ENCODE measurements at places on chromosomes 2 and 18.

DNA sequence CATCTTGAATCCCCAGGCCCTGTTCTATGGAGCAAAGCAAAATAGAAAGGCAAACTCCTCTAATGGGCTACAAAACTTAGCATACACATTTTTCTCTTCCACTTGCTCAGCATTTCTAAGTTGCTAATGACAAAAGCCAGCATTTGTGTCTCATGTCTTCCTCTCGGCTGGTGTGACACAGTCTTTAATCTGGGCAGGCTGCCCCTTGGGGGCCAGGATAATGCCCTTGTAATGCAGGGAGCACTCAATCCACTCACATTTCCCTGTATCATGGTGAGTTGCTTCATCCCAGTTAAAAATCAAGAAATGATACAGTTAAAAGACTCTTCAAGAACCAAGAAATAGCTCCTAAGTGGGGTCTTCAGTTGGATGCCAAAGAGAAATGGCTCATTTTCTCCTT, 109.1 kb upstream of the FBXO11 start:
- no peak for DNase-seq

DNA sequence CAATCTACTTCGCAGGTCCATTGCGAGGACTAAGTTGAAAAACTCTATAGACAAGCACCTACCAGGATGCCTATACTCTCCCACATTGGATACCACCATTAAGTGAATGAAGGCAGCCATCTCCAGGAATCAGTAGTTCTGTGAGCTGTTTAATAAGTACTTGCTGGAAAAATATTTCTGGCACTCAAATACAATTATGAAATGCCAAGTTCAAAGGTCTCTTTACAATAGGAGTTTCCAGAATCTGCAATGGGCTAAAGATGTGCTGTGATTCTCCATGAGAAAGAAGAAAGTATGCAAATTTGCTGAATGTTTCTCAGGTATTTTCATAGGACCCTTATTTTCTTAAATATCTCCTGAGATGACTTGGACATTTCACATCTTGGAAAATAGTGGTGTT, 103.0 kb downstream of the AP1S3 start:
- DNase-seq: no peak

DNA sequence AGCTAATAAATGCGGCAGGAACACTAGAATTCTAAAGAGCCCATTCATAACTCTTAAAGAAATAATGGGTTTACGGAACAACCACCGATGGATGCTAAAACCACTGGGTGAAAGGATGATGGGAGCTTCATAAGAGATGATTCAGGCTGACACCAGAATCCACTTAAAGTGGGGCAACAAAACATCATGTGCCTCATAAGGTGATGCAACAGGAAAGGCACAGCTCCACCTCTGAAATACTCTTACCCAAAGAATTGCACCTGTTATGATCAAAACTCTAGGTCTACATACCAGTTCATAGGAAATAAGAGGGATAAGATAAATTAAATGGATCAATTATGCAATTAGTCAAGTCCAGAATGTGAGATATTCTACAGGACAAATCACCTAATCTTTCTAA, 131.4 kb downstream of the DHRS9 start:
- DNase-seq: no peak

GRCh38 chr2:200300638-200301314, 5.7 kb upstream of the SPATS2L start:
- DNase-seq: no peak

GRCh38 chr2:96953611-96953978, 32.8 kb downstream of the FAM178B start:
- no peak for DNase-seq

DNA sequence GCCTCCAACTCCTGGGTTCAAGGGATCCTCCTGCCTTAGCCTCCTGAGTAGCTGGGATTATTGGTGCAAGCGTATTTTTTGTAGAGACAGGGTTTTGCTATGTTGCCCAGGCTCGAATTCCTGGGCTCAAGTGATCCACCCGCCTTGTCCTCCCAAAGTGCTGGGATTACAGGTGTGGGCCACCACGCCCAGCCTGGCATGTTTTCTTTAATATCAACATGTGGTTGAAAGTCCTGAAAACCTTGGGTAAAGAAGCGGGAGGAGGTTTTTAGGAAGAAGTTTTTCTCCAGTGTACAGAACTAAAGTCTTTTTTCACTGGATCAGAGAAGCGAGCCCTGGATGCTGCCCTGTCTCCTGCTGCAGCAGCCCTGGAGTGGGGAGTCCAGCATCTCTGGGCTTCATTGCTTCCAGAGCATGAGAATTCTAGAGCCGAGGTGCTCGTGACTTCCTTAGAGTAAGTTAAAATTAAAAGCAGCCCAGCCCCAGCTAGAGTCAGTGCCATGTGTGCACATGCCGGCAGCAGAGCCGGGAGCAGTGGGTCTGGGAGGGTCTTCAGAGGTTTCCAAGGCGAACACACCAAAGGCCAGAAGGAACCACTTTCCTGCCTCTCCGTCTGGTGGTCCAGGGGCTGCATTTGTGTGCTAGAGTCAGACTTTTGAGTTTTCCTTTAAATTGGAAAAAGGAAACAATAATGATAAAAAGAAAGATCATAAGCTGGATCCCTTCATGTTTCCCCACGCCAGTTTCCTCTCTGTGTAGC, 31.2 kb downstream of the ITGB1BP1 start:
- DNase-seq: no peak

GRCh38 chr2:166572937-166573336, 78.9 kb upstream of the SCN7A start:
- no peak for DNase-seq

- peak; percentile 30 for DNase-seq
Measured at GRCh38 chr2:182980115-182980514, 58.1 kb downstream of the NCKAP1 start.

GRCh38 chr2:165909466-165909865, 44.1 kb downstream of the TTC21B start:
- no peak for DNase-seq

DNA sequence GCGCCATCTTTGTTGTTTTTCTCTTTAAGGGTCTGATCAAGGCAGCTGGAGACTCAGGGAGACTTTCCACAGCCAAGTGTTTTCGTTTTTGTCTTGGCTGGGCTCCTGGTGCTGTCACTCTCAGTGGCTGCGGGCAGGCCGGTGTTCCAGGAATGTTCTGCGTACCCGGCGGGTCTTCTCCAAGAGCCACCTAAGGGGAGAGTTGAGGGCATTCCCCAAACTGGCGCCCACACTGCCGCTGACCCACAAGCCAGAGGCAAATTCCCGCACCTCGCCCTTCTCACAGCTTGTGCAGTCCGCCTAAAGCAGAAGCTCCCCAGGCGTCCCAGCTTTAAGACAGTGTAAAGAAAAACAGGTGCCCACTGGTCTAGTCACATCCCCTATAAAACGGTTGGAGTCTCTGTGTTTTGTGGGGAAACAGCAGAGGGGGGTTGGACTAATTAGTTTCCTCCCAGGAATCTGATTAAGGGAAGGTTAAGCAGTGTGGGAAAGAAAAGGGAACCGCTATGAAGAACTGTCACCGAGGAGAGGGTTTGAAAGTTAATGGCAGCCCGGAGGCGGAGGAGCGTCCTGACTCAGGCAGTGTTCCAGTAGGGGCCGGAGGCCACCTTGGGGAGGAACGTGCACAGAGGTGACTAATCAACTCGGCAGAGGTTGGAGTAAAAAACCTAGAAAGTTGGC, 224.5 kb downstream of the SLC4A3 start:
- no peak for DNase-seq

- no peak for DNase-seq
Measured at GRCh38 chr2:236177604-236177966, 9.4 kb upstream of the GBX2 start.

DNA sequence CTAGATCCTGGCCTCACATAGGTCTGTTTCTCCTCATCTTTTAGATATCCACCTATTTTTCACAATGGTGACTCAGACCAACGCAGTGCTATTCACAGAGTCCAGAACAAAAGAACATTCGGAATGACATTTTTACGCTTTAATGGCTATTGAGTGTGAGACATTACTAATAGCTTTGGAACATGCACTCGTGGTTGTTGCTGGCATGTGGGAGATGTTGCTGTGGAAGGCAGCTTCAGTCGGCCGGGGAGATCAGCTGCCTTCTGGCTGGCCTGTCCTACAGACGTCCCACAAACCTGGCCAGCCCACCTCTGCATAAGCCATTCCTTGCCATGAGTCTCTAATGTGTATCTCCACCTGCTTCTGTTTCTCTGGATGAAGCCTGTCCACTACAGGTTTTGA, 3.4 kb downstream of the MBP start:
- no peak for DNase-seq

- DNase-seq: no peak
Measured at GRCh38 chr2:2493496-2493895, 162.4 kb upstream of the MYT1L start.

DNA sequence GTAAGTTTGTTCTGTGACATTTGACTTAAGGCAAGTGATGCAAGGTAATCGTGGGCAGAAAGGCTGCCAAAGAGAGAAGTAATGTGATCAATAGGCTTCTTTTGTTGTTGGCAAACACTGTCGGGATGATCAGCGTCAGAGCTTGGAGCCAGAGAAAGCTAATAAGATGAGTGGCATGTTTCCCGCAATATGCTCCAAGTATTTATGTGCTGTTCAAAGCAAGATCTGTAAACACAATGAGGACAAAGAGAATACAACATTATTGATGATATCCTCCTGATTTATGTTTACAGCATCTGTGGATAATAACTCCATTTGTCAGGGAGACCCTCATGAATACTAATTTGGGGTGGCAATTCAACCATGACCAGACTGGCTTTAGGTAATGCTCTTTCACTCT, 603.3 kb downstream of the TDRD15 start:
- no peak for DNase-seq

DNA sequence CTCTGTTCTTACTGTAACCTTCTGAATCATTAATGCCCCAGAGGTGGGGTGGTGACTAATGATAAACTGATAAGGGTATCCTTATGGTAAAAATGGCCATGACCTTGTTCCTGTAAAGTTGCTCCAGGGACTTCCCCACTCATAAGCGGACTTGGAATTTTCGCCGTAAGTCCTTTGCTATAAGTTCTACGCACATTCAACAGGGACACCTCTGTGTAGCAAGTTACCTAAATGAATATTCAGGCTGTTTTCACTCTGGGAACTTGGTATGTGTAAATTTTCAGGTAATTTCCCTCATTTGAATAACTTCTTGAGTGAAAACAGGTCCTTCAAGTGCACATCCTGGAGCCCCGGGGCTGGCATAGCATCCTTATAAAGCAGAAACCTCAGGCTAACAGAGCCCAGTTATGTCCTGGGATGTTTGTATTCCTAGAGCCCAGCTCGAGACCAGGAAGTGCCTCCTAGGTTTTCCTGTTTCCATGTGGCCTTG, 9.4 kb upstream of the AGFG1 start:
- DNase-seq: no peak

GRCh38 chr2:18899725-18900124, 310.4 kb upstream of the NT5C1B start:
- DNase-seq: no peak

DNA sequence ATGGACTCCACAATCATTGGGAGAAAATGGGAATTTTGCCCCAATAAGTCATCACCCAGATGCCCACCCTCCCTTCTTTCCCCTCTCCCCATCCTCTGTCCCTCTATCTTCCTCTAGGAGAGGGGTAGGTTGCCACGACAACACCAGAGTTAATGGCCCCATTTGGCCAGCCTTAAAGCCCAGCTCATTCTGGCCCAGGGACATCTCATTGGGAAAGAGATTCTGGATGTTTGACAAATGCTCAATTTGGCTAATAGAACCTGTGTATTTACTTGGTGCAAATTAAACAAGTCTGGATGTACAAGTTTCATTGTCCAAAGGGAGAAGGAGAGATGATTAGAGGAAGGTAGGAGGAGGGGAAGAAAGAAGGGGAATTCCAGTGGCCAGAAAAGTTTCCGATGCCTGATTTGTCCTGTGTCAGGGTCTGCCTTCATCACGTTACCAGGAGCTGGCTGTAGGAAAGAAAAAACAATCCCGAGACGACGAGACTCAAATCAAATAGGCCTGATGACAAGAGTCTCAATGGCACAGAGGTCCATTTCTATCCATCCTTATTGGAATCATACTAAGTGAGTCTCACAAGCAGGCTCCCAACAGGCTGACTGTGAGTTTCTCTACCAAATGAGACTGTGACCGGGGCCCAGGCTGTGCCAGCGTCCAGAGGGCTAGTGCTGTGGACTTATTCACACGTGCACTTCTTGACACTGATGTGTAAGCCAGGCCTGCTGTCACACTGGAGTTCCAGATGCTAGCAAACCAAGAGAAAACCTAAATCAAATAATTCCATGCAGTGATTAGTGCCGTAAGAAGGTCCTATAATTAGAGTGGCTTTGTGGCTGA, 265.2 kb upstream of the APCDD1 start:
- peak; percentile 49 for DNase-seq

DNA sequence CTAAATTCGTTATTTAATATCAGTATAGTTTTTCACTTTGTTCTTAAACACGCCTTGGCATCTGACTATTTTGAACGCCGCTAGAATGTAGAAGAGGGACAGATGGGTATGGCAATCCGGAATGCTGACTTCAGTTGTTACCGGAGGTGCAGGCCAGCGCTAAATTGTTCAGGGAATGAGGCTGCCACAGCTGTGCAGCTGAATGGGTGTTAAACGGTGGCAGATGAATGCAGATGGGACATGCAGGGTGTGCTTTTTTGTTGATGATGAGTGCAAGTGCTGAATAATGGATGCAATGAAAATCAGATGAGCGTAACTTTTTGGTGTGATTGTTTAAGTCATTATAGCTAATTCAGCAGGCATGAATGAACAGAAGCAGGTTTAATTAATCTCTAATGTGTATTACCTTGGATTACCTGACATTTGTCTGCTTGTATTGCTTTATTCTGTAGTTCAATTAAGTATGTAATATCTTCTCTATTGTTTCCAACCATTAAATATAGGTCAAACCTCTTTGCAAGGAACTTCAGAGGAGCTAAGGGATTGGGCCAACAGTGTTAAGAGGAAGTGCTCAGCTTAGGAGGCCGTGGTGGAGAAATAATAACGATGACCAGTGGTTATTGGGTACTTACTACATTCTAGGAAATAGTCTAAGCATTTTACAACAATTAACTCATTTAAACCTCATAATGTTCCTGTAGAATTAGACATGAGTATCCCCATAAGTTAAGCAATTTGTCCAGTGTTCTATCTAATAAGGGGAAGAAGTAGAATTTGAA, 11.9 kb upstream of the CREG2 start:
- DNase-seq: no peak

Measured in COR-L47 (cell line).